ENCODE measurements at places on chromosomes 7 and 10.

- DNase-seq = no peak
Measured at GRCh38 chr10:5499493-5500140, at the start of gene CALML5. CALML5 (minus strand) TSS chr10:5499570; CDS start chr10:5499438, 132 bp downstream.

DNA sequence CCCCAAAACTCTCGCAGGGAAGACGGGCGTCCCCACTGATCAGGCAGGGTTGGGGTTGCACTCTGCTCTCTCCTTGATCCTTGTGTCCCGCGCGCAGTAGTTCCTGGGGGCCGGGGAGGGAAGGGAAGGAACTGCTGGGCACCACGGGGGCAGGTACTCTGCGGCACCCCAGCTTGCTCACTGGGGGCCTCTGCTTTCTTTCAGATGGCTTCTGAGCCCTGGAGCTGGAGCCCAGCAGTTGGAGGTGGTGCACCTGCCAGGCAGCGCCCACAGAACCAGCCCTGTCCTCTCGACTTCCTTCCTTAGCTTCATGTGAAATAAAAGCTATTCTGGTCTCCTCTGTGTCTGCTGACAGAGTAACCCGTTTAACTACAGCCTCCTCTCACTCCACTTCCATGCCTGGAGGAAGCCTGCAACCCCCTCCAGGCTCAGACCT, 12.2 kb downstream of the PLAC9 start:
- no peak for DNase-seq

DNA sequence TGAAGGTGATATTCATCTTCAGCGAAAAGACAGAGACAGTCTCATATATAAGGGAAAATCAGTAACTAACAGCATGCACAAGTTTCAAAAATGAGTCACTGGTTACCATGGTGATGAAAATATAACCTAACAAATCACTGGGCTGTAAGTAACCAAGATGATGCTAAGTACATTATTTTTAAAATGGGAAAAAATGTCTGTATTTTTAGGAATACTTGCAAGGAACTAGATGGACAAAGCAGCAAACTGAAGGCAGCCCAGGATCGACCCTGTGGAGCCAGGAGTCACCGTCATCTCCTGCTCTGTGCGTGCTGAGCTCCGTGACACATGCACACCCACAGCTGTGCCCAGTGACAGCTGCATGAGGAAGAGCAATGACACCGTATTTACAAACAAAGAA, 137.3 kb downstream of the ELMO1 start:
- DNase-seq = peak; percentile 18

DNA sequence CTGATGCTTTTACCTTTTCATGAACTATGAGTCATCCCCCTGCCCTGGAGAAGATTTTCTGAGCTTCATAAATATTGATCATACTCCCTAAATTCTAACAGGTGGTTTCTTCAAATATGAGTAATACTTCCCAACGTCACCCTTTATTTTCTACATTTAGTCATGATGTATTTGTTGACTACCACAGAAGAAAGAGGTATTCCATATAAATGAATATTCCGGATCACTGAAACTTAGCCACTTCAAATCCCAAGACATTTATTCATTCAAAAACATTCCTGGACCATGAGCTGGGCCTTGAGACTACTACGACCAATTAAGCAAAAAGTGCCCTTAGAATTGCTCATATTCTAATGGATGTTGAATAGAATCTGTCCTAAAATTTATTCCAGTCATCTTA, 395.8 kb upstream of the NPVF start:
- no peak for DNase-seq

DNA sequence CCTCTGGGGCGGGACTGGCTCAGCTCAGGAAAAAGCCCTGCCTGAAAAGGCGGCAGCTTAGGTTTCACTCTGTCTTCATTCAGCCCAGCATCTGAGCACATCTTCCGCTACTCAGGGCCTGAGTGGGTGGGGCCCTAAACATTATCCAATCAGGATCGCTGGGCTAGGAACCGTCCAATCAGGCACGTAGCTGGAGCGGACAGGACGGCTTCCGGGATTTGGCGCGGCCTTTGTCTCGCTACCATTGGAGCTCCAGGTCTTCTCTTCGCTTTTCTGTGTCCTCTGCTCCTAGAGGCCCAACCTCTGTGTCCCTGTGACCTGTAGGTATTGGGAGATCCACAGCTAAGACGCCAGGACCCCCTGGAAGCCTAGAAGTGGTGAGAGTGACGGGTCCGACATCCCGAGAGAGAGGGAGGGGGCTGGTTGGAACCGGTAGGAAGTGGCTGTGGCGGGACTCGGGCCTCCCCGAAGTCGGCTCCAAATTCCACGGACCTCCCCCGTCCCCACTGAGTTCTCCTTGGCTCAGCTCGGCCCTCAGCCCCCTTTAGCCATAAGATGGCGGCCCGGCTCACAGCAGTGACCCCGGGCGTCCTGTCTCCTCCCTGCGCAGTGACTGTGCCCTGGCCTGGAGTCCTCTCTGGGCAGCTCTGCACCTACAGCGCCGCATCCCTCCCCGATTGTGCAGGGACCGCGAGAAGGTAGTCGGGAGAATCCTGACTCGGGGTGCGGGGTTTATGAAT, 99.1 kb downstream of the ZNF680 start:
- peak; percentile 41 for DNase-seq

DNA sequence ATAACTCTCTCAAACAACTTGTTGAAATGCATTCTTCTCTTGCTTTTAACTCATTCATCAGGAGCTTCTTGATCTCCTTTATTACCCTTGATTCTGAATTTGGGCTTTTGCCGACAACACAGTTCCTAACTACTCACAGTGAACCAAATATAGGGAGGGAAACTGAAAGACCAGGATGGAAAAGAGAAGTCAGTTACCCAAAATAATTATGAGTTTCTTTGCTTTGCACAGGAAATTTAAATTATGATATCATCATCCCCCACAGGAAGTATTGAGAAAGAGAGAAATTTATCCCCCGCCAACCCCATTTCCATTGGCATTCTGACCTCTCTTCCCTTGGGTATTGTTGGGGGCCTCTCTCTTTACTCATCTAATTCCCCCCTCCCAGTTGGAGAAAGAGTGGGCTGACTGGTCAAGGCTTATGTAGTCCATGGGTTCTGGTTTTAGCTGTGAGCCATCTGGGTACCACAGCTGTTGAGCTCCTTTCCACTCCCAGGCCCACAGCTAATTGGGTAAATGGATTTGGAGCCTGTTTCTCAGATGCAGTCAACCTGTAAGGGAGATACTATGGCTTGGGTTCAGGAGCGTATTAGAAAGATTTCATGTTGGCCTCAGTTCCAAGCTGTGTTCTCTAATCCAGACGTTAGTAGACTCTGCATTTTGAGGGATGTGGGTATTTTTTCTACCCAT, 109.0 kb downstream of the FZD1 start:
- DNase-seq = no peak

GRCh38 chr10:77825965-77826364, 100.6 kb downstream of the DLG5 start:
- no peak for DNase-seq

GRCh38 chr10:111455776-111456426, 379.1 kb downstream of the ADRA2A start:
- no peak for DNase-seq

GRCh38 chr10:44411251-44411650, 26.4 kb upstream of the CXCL12 start:
- no peak for DNase-seq

- no peak for DNase-seq
Measured at GRCh38 chr10:27100813-27101347, 586 bp upstream of the ANKRD26 start.

DNA sequence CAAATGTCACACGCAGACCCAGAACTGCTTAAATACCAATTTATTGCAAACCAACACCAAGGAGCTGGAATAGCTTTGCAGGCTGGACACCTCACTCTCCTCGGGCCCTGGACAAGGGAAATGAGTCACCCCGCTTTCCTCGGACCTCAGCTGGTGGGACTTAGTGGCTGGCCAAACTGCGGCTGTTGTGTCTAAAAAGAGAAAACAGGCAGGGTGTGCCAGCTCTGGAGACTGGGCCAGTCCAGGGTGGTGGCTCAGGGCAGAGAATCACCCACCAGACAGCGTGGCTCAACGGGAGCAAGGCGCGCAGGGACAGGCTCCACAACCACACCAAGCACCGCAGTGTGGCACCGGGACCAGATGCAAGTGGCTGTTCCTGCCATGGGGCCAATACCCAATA, 58.2 kb upstream of the CAMK2B start:
- no peak for DNase-seq

DNA sequence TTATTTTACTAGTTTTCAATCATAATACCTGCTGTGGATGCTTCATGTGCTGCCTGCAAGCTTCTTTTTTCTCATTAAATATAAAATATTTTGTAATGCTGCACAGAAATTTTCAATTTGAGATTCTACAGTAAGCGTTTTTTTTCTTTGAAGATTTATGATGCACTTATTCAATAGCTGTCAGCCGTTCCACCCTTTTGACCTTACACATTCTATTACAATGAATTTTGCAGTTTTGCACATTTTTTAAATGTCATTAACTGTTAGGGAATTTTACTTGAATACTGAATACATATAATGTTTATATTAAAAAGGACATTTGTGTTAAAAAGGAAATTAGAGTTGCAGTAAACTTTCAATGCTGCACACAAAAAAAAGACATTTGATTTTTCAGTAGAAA, 103.0 kb downstream of the PTEN start:
- DNase-seq = no peak

GRCh38 chr10:33074443-33074842, 116.4 kb upstream of the ITGB1 start:
- no peak for DNase-seq

- no peak for DNase-seq
Measured at GRCh38 chr10:95792211-95792780, 36.3 kb downstream of the ENTPD1 start.

- no peak for DNase-seq
Measured at GRCh38 chr7:23394488-23395171, 75.7 kb downstream of the IGF2BP3 start.

- DNase-seq = no peak
Measured at GRCh38 chr10:102240467-102241031, 763 bp downstream of the PITX3 start.

GRCh38 chr10:1308173-1308961, 252.2 kb downstream of the WDR37 start:
- DNase-seq = no peak

- no peak for DNase-seq
Measured at GRCh38 chr10:76382381-76382851, 951.0 kb downstream of the LRMDA start.

DNA sequence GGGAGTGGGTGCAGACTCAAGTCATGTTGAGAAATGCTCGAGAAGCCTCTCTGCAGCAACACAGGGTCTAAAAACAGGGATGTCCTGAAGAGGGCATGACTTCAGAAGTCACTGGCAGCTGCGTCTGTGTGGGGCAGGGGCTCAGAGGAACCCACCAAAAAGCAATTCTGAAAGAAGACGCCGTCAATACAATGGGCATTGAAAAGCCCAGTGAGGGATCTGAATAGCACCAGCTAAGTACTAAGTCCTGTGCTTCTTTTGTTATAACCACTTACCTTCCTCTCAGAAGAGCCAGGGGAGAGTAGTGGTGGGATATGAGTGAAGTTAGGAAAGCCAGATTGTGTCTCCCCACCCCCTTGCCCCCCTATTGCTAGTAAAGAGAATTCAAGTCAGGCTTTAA, 137.2 kb downstream of the INHBA start:
- no peak for DNase-seq

DNA sequence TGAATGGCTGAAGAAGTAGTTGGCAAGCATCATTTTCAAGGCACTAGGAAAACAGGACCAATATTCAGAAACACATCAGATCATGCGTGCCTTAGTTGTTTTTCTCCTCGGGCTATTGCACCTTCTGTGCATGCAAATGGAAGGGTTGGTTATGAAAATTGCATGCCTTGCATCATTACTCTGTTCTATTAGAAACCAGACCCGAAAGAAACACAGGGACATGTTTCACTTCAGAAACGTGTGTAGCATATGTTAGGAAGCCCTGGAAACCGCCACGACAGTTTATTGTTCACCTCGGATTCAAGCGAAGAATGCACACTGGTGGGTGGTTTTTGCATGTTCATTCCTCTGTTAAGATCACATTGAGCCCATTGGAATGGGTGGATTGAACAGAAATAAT, 214.7 kb downstream of the FRMD4A start:
- DNase-seq = no peak

DNA sequence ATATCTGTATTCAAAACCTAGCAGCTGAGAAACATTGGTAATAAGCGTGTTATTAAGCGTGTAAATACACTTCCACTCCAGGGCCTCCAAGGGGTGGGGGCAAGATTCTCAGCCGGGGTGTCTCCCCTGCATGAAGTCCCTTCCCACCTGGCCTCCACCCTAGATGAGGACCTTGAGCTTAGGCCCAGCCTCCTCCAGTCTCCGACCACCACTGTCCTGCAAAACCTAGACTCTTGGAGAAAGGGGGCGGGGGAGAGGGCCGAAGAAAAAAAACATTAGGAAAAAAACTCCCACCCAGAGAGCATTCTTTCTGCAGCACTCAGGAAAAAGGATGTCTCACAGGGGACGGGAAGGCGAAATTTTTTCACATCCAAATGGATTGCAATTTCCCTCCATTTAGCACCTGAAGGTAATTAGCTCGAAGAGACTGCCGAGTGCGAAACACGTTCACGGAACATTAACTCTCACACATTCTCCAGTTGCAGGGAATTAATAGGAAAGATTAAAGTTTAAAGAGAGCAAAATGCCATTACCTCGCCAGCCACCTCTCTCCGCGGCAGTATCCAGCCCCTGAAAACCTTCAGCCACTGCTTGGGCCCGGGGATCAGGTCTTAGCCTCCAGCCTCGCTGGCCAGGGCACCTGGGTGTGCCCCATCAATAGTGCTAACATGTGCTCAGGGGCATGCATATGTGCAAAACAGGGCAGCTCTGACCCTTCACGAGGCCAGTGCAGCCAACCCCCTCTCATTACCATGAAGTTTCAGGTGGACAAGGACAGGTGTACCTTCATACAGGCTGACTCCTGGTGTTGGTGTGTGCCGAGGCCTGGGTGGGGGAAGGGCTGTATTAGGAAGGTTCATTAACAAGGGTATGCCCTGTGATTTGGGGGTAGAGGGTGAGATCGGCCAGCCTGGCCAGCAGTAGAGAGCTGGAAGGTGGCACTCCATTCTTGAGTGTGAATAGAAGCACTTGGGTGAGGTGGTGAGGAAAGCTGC, 77.2 kb downstream of the HIF1AN start:
- DNase-seq = no peak

- no peak for DNase-seq
Measured at GRCh38 chr10:35768011-35768410, 125.9 kb upstream of the FZD8 start.

- no peak for DNase-seq
Measured at GRCh38 chr10:79018521-79019011, 50.2 kb upstream of the ZMIZ1 start.

GRCh38 chr10:133169173-133169947, 9.3 kb downstream of the KNDC1 start:
- no peak for DNase-seq

DNA sequence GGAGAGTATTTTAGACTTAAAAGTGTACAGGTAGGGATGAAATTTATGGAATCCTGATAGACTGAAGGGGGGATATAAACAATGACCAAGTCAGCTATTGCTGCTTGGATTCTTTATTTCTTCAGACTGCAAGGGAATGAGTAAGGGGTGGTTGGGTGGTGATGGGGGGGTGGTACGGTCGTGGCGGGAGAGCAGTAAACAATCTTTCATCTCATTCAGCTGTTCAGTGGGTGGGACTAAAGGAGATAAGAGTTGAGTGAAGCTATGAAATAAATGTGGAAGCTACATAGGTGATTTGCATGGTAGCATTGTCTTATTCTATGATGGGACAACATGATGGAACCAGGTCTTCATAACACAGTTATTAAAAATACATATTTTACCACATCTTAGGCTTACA, 1.8 kb downstream of the SEPTIN7 start:
- DNase-seq = no peak

GRCh38 chr10:117168729-117169128, 28.6 kb upstream of the KCNK18 start:
- no peak for DNase-seq

GRCh38 chr7:27202018-27202861, 2.3 kb upstream of the HOXA13 start:
- DNase-seq = no peak

Measured in caudate nucleus (tissue), 63 donors.